Stimulated activated effector memory CD8-positive, alpha-beta T cell treated with anti-CD3 and anti-CD28 coated beads, Interleukin-12 subunit alpha, Interleukin-12 subunit beta, amount 100 ng/mL, for 72 hours (primary cell): ENCODE measurements at places on chromosomes 7 and 10.

- DNase-seq: no peak
These were observed 66.8 kb downstream of the ZNF503 start for GRCh38 chr10:75334720-75335119.

DNA sequence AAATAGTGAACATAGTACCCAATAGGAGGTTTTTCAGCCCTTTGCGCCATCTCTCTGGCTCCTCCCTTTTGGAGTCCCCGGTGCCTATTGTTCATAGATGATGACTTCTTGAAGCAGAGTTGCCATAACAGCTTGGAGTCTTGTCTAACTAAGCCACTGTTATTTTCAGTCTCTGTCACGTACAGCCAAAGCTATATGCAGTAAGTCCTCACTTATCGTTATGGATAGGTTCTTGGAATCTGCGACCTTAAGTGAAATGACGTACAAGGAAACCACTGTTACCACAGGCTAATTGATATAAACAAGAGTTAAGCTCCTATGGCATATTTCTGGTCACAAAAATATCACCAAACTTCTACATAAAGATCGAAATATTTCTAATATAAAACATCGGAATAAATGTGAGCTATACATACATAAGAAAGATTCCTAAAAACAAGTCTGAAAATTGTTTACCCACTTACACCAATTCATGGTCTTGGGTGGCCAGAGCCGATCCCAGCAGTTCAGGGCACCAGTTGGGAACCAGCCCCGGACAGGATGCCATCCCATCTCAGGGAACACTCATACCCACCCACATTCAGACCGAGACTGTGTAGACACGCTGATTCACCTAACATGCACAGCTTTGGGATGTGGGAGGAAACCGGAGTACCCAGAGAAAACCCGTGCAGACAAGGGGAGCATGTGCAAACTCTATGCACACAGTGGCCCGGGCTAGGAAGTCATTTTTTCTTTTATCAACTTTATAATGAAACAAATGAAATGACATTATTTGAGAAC lies 76.0 kb upstream of the PRPS1L1 start:
- no peak for DNase-seq

DNA sequence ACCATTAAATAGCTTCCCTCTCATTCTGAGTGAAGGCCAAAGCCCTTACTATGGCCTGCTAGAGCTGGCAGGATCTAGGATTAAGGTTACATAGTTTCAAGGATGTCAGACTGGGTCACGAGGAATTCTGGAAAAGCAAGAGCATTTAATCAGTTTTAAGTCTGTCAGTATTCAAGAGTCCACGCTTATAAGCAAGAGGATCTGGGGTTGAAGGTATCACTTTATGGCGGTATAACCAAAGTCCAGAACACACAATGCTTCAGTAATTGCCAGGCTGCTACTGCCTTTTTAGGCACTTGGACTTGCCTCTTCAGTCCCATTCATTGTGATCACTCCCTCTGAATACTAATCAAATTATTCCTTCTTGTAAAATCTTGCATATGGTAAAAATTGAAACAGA lies 101.0 kb downstream of the HBP1 start:
- no peak for DNase-seq

GRCh38 chr7:11681461-11681860 lies 150.5 kb downstream of the THSD7A start:
- DNase-seq: no peak

- no peak for DNase-seq
These were observed 66.6 kb upstream of the CPXM2 start for GRCh38 chr10:123958241-123958640.

GRCh38 chr10:64261676-64262075 lies 740.5 kb downstream of the REEP3 start:
- no peak for DNase-seq

DNA sequence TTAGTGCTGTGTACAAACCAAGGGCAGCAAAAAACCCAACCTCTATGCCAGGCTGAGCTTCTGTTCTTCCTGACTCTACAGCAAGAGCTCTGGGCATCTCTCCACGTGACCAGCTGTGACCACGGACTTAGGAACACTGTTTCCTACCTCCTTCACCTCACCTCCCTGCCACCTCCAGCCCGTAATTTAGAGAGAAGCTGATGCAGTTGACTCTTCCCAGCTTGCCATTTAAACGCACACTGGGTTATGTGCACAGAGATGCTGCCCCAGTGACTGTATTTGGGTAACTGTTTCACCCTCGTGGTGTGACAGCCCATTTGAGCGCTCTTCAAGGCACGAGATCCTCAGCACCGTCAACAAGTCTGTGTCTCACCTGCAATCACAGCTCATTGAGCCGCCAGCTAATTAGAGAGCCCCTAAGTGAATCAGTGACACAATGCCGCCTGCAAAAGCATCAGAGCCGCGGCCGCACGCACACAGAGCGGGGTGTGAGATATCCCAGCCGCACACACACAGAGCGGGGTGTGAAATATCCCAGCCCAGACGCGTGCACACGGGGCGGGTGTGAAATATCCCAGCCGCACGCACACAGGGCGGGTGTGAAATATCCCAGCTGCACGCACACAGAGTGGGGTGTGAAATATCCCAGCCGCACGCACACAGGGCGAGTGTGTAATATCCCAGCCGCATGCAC lies 319.7 kb downstream of the PTPRN2 start:
- no peak for DNase-seq
